ENCODE measurements at places on chromosomes 2 and 18.

- no peak for DNase-seq
These were observed 155.7 kb upstream of the TCF4 start for GRCh38 chr18:55743736-55744135.

- DNase-seq: no peak
These were observed 277.0 kb upstream of the MAP2 start for GRCh38 chr2:209146682-209147320.

DNA sequence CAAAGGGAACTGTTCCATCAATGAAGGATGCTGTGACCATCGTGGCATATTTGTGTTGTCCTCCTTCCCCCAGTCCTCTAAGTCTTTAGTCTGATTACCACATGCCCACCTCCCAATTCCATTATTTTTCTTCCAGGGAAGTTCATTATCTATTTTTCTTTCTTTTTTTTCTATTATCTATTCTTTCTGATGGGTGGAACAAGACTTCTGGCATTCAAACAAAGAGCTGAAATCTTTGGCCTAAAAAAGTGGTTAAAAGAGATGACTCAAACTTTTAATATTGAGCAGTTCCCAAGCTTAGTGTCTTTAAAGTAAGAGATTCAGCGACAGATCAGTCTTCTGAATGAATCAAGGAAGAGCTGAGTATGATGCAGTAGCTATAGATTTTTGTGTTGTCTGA is 66.6 kb downstream of the DIS3L2 start:
- no peak for DNase-seq

DNA sequence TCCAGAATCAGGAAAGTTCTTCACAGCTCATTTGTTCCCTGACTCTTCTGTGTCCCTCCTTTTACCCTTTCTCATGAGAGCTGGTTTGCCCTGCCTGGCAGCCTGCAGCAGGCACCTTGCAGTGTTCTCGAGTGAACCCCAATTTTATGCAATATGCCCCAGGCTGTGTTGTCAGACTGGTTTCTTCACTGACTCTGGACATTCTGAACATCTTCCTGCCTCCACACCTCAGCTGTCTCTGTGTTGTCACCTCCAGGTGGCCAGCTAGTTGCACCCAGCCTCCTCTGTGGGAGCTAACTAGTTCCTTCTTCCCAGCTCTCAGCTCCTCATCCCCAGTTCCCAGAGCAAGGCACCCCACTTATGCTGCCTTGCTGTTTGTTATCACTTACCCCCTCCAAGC is 5.5 kb downstream of the SETBP1 start:
- no peak for DNase-seq

DNA sequence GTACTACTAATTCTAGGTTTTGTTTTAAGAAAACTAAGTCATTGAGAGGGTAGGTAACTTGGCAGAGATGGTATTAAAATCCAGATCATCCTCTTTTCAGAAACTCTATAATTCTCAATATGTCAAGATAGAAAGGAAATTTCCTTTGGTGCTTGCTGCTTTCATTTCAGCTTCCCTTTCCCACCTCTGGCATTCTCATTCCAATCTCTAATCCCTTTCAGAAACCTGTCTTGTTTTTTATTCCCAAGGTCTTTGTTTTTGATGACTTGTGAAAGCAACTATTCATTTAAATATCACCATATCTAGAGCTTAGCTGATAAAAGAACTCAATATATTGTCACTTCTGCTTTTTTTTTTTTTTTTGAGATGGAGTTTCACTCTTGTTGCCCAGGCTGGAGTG is 242.8 kb upstream of the LRRTM1 start:
- no peak for DNase-seq

DNA sequence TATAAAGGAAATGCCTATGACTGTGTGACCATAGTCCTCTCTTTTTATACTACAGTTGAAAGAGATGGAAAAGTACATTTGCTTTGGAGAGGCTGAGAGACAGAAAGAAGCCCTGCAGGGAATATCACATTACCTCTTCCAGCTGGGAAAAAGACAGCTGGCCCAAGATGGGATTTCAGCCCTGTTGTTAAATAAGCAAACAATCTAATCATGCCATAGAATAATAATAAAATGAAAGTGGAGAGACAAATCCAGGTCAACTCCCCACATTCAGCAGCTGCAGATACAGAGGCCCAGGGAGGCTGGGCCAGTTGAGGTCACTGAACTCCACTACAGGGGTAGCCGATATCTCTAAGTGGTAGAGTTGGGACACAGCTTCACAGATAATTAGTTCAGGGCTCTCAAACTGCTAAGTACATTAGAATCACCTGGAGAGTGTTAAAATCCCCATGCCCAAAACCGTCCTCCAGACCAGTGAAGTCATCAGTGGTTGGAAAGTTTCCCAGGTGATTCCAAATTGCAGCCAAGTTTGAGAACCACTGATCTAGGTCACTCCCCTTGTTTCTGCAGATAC is 81.9 kb downstream of the MOGAT1 start:
- no peak for DNase-seq

GRCh38 chr2:39524756-39525635 is 87.9 kb upstream of the MAP4K3 start:
- DNase-seq: no peak

- no peak for DNase-seq
These were observed 5.7 kb downstream of the CPS1 start for GRCh38 chr2:210562091-210562490.

GRCh38 chr18:56639571-56639970 is 1.2 kb upstream of the TXNL1 start:
- no peak for DNase-seq

DNA sequence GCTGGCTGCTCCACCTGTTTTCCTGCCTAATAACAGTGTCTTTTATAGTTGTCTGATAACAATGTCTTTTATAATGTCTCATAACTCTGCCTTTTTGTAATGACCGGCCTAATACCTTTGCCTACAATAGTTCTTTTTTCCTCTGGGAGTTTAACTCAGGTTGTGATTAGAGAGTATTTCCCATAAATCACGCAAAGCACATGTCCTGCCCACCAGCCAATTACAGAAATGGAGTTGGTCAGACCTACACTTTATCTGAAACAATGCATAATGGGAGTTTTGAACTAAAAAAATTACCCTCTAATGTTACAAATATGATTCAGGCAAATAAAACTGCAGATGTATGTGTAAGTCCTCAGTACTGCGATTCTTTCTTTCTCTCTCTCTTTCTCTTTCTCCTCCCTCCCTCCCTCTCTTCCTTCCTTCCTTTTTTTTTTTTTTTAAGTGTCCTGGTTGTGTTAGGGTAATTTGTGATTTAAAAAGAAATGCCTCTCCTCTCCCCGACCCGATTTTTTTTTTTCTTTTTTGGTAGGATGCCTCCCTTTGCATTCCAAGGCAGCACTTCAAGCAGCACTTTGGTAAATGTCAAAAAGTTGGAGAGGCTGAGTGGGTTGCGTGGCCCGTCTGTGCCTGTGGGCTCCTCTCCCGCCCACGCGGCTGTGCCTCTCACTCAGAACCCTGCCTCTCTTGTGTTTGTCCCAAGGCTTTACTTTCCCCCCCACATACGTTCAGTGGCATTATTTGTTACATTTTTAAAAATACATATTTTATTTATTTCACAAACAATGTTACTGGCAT is 147.3 kb downstream of the AGAP1 start:
- DNase-seq: no peak

DNA sequence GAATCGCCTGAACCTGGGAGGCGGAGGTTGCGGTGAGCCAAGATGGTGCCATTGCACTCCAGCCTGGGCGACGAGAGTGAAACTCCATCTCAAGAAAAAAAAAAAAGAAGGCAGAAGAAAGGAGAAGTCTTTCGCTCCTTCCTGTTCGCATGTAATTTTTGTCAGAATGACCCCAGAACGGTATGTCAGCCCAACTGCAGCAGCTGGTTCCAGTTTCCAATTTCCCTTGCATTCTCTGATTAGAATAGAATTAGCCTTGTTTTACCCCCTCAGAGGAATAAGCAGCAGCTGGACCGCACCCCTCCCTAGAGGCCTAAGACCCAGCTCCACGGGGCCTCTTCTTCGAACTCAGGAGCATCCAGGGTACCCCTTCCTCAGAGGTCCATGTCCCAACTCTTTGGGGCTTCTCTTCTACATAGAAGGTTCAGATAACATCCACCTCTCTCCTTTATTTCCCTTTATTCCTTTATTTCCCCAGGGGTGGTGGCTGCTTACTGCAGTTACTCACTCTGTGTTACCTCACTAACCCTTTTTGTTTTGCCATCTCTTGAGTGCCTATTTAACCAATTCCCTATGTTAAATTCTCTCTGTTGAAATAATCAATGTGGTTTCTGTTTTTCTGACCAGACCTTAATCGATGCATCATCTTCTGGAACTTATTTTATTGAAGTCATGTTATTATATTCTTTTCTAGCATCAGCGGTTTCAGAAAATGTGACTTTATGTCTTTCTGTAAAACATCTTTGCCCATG is 7.2 kb upstream of the PUM2 start:
- DNase-seq: no peak

- DNase-seq: no peak
These were observed 256.5 kb downstream of the TPGS2 start for GRCh38 chr18:36572135-36572856.

DNA sequence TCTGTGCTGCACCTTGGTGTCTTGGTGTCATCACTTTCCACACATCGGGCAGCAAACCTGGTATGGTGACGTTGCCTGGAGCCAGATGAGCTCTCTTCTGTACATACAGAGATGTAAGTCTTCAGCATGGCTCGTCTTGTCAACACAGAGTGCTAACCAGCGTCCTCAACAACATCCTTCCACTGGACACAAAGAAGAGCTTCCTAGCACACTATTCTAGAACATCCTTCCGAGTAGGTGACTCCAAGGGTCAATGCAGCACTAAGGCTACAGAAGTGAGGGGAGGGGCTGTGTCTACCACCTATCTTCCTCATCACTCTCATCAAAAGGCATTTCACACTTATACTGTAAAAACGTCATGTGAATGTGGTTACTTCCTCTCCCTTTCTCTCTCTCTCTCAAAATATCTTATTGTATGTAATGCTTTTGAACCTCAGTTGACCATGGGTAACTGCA is 108.1 kb upstream of the SLC1A4 start:
- no peak for DNase-seq

DNA sequence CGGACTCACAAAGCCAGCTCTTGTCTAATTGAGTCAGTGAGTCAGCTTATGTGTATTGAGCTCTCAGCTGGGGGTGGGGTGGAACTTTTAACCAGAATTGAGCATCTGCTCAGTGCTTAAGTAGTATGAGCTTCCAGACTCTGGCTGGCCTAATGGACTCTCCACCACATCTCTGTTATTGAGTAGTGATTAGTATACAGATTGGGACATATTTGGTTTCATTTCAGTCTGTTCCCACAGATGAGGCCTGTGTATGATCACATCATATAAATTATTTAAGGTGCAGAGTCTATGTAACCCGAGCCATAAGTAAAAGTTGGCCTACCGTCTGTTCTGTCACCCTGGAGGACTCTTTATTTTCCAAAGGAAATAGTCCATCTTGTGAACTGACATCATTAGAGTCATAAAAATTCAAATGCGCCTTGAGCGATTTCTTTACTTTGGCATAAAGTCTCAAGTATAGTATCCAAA is 152.1 kb downstream of the THSD7B start:
- no peak for DNase-seq

GRCh38 chr18:8814206-8814605 is 108.8 kb downstream of the MTCL1 start:
- DNase-seq: no peak

GRCh38 chr2:120591572-120591971 is 144.1 kb upstream of the GLI2 start:
- DNase-seq: no peak

DNA sequence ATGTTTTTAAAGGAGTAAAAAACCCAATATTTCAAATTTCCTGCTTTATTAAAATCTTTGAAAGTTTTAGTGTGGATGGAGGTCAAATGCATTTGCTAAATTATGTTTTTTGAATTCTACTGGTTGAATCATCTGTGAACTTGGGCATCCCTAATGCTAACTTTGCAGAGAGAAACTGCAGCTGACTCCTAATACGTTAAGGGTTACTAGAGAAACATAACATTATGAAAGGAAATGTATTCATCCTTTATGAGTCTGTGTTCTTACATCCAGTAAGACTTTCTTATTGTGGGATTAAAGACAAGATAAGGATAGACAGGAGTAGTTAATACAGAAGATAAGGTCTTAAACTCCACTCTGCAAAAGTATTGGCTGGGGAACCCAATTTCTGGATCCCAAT is 140.6 kb downstream of the FAM124B start:
- no peak for DNase-seq

DNA sequence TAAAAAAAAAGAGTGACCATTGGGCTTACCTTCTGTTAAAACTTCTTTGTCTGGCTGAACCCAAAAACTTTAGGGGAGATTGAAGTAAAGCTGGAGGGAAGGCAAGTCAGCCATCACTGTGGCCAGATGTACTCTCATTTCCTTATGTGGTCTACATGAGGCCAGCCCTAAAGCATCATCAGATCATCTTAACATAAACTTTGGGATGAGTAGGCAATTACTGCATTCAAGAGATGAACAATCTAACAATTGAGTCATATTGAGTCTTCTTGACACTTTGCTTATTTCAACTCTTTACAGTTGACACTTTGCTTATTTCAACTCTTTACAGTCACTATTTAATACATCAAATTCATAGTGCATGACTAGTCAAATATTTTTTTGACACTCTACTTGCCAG is 155.6 kb downstream of the QPCT start:
- DNase-seq: no peak

DNA sequence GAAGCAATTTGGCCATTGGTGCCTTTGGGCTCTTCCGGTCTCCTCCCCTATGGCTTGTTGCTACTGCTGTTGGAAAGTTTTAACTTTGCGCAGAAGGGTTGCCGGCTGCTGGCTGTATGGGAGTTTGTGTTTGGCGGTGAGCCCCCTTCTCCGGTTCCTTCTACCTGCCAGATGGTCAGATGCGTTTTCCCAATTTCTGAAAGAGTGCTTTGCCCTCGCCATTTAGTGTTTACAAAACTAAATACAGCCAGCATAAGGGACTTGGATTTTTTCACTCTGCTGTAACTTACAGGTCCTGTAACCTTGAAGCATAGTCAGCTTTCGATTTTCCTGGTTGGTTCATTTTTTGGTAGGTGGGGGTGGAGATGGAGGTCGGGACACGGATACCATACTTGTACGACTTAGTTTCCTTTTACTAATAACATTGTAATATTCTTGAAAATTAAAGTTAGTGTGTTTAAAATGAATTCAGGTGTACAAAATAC is 604 bp downstream of the COQ10B start:
- DNase-seq: no peak
